ENCODE measurements at places on chromosomes 12 and 14.

DNA sequence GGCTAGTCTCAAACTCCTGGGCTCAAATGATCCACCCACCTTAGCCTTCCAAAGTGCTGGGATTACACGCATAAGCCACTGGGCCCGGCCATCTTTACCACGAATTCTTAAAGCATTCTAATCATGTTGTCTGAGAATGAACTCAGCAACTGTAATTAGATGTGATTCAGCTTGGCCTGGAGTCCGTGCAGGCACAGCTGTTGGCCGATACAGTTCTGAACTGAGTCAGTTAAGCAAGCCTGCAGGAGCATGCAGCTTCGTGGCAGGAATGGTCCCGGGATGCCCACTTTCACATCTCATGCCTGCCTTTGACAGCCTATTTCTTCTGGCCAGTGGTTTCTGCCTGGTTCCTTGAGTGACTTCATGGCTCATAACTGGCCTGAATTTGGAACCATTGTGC, 194.1 kb downstream of the ANO6 start:
- no peak for DNase-seq

- DNase-seq, result no peak
Measured at GRCh38 chr14:96122496-96122895, 82.1 kb upstream of the BDKRB2 start.

DNA sequence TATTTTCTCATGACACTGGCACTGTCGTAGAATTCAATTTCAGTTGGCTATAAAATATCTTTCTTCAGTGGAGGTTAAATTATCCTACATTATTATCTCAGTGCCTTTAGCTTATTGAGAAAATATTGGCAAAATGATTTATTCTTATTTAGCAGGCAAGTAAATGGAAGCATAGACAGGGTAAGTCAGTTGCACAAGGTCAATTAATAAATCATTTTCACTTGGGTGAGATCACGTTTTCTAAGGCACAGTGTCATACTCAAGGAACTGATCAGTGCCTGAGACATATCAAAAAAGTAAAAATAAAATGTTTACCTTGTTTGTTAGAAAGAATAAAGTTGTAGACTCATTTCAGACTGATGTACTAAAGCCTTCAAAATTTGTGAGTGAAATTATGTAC, 95.0 kb downstream of the ACSS3 start:
- DNase-seq, result no peak

GRCh38 chr14:71703477-71703876, 228.8 kb upstream of the RGS6 start:
- no peak for DNase-seq

DNA sequence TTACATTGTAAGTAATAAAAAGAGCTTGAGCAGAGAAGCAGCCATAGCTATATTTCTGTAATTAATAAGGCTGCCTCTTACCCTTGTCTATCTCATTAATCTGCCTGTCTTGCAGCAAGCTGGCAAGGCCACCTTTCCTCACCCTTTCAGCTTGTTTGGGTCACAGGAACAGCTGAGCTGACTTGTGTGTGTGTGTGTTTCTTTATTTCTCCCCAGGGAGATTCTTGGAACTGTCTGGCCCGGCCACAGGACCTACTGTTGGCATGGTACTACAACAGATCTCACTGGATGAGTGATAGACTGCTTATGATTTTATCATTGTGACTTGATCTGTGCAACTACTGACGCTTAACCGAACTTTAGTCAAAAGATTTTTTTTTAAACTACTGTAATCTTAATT, 213.7 kb downstream of the SLC2A13 start:
- no peak for DNase-seq

DNA sequence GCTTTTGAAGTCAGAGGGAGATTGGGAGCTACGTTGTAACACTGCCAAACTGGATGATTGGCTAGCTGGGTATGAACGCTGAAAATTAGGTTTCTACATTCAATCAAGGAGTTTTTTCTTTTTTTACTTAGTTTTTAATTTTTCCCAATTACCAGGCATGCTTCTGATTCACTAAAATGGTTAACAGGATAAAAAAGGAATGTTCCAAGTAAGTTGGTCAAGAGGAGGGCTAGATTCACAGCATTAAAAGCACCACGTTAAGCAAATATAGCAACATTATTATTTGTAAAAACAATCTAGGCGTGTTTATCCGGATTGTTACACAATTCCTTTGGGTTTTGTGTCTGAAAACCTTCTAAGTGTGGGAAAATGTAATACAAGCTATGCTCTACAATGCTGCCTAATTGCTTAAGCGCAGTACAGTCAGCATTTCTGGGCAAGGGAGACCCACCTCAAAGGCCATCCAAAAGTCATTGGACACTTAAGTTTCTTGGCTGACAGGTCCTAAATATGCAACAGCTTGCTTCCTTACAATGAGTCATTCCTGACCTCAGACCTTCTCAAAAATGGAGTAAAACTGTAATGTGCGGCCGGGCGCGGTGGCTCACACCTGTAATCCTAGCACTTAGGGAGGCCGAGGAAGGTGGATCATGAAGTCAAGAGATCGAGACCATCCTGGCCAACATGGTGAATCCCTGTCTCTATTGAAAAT, 1.2 kb downstream of the RPLP0 start:
- DNase-seq, result peak; percentile 58

GRCh38 chr14:104436047-104436591, 143.4 kb upstream of the C14orf180 start:
- DNase-seq, result no peak

DNA sequence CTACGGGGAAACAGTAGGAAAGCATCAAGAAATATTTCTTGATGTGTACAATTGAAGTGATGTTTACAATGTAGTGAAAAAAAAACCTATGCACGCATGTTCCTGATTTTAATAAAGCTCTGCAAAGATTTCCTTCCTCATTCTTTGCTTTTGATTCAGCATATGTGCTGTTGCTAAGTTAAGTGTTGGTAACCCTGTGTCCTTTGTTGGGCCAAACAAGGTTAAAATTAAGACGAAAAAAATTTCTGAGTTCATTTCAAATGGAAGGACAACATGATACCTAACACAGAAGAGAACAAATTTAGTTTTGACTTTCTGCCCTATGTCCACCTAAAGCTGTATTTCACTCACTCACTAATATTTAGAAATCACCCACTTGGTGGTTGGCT, 62.8 kb downstream of the PPP2R5C start:
- DNase-seq, result no peak

DNA sequence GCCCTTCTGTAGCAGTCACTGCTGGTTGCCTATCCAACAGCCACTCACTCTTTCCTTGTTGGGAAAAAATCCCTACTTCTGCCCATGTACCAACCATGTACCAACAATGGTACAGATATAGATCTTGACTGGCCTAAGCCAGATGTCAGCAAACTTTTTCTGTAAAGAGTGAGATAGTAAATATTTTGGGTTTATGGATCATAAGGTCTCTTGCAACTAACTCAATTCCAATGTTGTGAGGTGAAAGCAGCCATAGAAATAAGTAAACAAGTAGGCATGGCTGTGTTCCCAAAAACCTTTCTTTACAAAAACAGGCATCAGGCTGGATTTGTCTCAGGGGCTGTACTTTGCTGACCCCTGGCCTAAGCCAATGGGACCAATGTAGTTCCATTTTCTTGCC, 73.5 kb downstream of the ARMH4 start:
- DNase-seq, result no peak

- no peak for DNase-seq
Measured at GRCh38 chr12:97006585-97006984, 99.5 kb downstream of the NEDD1 start.

GRCh38 chr12:536751-537245, 77.1 kb downstream of the B4GALNT3 start:
- no peak for DNase-seq

DNA sequence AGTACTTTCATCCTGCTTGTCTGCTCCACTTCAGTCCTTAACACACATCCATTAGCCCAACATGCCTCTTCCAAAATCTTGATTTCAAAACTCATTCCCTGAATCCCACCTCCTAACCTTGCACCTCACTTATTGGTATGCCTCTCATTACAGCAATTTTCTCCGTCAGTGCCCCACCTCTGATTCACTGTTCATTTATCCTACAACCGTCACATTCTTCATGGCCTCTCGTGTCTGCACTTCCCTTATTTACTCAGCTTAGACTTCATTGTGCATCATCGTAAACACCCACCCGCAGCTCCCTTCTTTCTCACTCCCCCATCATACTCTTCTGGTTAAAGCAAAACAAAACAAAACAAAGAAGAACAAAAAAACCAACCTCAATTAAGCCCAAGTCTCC, 160.6 kb upstream of the HMGA2 start:
- DNase-seq, result no peak

DNA sequence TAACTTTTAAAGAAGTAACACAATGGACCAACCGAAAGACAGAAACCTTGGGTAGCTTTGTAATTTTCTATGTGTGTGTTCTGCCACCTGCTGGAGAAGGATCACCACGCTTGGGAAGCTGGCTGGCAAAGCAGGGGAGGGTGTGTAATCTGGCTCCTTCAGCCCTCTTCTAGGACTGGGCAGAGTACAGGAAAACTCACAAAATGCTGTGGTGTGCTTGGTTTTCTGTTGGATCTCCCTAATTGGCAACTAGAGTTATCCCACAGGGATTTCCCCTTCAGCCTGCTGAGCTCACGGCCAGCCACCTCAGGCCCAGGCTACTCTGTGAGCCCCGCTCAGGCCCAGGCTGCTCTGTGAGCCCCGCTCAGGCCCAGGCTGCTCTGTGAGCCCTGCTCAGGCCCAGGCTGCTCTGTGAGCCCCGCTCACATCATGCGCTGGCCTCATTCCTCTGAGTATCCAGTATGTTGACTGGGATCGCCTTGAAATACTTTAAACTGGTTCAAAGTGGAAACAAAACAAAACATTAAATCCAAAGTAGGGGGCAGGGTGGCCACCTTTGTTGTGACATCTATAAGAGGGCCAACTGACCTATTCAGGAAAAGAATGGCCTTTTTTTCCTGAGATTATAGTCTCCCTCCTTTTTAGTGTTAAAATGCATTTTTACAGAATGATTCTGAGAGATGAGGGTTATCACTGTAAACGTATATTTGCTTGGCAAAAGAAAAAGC, 52.0 kb upstream of the RNU6-8 start:
- peak; percentile 47 for DNase-seq

DNA sequence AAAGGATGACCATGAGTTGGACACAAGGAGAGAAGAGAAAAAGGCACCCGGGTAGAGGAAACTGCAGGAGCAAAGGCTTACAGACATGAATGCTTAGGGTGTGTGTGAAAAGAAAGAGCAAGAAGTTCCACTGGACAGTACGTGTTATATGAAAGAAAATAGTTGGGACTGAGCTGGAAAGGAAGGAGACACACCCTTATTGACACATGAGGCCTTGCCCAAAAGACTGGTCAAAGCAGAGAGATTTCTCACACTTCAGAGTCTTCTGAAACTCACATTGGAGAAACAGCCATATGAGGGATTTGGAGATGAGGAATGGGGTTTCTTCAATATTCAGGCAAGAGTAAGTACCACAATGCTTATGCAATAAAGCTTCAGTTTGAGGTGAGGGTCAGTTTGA, 56.0 kb downstream of the TTC9 start:
- no peak for DNase-seq
